C1 segment of cervical spinal cord (tissue), 14 donors: ENCODE measurements at places on chromosomes 3 and 15.

GRCh38 chr15:99965376-99965775, 232.1 kb upstream of the LYSMD4 start:
- no peak for DNase-seq

DNA sequence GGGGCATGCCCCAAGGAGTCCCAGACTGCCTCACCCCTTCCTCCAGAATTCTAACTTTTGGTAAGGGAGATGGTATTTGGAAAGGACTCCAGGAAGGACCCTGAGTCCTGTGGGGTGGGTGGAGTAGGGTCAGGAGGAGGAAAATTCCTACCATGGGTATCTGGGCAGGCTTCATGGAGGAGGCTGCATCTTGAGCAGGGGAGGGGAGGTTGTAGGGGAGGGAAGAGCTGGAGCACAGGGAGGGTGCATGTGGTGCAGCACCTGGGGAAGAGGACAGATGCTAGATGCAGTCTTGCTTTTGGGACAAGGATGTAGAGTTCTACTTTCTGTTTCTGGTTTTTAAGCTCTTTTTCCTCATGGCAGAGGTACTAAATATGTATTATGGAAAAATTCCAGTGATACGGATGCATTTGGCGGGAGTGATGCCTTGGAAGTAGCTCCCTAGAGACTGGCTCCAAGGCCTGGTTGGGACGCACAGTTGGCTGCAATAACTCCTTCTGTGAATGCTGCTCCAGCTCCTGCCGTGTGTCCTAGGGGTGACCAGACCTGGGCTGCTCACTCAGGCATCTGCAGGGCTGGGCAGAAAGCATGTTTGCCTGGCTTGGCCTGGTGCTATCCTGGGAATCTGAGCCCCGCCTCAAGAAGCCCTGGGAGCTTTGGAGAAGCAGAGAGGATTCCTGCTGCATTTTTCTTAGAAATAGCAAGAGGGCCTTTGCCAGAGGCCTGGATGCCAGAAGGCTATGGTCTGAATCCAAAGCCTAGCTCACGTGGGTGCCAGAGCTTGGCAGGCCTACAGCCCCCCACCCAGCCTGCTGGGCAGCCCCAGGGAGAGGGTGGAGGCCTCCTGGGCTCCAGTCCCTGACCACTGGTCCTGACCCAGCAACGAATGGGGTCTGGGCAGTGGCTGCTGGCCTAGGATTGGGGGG, 10.1 kb downstream of the SEMA3F start:
- no peak for DNase-seq

DNA sequence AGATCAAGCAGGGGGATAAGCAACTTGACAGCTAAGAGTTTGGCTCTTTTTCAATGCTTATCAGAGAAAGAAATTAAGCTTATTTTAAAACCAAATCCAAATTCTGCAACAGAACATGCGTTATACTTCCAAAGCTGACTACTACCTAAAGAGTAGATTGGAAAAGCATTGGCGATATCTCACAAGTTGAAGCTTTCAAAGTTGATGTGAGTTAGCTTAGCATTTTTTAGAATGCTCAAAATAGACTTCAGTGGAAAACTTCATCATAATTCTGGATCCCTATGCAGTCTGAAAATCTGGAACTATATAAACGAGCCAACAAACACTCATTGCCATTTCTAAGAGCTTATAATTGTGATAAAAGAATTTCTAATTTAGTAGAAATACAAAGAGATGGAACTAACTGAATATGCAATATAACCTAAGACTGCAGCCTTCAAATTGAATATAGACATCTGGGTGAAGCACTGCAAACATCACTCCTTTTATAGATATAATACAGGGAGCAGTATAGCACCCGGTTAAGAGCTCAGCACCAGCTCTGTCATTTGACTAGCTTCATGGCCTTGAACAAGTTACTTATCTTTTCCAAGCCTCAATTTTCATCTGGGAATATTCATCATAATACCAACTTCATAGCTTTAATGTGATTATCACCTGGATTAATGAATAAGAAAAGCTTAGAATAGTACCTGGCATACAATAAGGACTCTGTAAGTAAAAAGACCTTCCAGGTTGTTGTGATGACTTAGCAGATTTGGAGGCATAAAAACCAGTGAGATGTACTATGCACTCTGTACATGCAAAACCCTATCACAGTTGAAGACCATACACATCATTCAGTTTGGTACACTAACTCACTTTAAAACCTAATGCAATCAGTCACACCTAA, 242.7 kb upstream of the TTC14 start:
- DNase-seq: no peak

DNA sequence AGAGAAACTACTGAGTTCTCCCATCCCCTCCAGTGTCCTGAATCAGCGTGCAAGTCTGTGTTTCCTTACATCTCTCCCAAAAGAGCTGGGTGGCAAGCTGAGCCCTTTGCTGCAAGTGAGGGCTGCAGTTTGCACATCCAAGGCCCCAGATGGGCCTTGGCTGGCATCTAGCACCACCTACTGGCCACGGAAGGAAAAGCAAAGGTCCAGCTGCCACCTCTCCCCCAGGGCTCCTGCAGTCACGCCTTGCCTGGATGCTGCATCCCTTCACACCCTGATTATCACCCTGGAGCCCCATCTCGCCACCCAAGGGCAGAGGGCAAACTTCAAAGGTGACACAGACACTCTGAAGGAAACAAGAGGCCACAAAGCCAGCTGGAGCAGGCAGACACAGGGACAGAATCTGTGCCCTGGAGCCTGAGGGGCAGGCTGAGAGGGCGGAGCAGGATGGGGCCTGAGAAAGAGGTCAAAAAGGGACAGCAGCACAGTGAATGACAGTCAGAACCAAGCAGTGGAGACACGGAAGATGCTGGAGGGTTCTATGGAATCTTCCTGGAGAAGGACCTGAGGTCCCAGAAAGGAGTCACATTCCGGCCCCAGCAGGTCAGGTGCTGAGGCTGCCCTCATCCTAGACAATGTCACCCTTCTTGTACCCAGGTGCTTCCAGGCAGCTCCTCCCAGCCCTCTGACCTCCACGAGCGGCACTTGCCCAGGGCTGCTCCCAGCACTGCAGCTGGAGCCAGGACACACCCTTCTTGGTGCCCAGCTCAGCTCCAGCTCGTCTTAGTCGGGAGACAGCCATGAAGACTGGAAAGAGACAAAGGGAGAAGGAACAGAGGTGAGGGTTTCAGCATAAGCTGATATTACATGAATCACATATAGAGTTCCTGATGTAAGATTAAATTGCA, 18.3 kb upstream of the NTRK3 start:
- DNase-seq: peak; percentile 55

DNA sequence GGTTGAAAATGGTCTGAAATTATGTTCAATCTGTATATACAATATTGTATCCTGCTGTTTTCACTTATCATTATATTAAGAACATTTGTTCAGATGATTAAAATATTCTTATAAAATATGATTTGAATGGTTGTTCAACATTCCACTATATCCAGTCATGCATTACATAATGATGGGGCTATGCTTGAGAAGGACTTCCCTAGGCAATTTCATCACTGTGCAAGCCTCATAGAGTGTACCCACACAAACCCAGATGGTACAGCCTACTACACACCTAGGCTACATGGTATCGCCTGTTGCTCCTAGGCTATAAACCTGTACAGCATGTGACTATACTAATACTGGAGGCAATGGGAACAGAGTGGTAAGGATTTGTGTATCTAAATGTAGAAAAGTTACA, 30.5 kb downstream of the SLC7A14 start:
- no peak for DNase-seq

DNA sequence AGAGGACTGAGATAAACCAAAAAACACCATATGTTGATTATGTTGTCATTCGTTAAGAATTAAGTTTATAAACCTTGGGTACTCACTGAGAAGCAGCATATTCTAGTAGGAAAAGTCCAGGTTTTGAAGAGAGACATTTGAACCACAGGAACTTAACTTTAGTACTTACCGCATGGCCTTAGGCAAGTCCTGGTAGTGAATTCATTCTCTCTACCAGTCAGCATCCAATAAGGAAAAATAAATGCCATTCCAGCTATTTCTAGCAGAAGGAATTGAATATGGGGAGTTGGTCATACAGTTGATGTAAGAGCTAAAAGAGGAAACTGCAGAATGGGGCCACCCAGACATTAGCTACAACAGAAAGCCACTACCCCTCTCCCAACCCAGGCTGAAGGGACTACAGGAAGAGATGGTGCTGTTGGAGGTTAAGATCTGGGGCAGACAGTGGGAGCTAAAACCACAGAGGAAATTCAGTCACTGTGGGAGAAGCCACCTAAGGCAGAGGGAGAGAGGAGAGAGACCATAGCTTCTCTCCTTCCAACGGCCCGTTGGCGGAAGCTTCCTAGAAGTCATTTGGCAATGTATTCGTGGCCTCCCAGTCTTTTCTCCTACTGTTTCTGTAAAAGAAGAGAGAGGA, 133.8 kb upstream of the RARB start:
- DNase-seq: no peak

- DNase-seq: no peak
Measured at GRCh38 chr15:97961067-97961954, 808 bp downstream of the ARRDC4 start.

DNA sequence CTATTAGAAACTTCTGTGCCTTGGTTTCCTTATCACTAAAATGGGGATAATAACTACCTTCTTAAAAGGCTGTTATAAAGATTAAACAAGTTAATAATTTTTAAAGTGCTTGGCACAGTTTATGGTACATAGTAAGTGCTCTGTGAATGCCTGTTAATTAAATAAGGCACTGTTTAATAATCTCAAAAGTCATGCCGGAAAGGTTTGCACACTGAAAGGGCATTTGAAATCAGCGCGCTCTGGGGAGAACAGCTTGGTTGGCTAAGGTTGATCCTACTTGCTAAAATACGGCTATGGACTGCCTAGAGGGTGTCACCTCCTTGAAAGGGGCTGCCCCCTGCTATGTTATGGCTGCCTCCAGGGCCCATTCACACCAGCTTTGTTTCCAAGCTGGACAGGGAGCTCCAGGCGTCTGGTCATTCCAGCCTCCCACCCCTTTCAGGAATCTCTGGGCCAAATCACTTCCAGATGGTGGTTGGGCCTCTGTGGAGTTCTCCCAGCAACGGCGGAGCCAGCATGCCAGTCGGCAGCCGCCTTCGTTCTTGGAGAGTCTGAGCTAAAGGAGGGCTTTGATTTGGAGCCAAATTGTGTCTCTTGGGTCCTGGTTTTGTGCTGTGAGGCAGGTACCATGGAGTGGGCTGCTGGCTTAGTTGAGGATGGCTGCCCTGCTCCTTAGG, 5.9 kb downstream of the FLNB start:
- DNase-seq: no peak

DNA sequence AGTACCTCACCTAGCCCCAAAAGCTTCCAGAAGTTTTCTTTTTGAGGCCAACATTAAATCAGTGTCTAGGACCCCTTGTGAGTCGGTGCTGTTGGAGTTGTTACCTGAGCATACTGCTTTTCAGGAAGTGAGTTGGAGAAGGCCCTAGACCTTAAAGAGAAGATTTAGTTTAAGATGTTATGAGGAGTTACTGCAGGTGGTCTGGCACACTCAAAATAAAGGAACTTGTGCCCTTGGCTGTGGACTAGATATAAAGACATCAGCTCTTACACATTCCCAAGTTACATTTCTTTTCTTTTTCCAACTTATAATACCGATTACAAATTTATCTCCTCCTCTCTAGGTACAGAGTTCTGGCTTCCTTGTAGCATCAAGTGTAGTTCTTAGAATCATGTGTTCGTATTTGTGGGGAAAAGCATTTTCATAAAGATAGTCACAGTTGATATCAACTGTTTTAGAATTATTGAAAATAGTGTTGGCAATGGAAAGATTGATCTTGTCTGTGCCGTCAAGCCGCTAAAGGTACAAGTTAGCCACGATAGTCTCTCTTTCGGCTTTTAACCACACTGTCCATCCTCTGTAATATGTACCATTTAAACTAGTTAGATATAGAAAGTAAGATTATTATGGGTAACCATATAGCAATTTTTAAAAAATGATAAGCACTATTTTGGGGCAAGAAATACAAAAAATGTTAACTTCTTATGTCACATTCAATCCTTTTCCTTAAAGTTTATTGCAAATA, 8.6 kb downstream of the ZIC1 start:
- no peak for DNase-seq

GRCh38 chr3:132064114-132064513, 29.3 kb upstream of the CPNE4 start:
- DNase-seq: no peak

- peak; percentile 7 for DNase-seq
Measured at GRCh38 chr3:28940530-28940929, 340.3 kb upstream of the RBMS3 start.

DNA sequence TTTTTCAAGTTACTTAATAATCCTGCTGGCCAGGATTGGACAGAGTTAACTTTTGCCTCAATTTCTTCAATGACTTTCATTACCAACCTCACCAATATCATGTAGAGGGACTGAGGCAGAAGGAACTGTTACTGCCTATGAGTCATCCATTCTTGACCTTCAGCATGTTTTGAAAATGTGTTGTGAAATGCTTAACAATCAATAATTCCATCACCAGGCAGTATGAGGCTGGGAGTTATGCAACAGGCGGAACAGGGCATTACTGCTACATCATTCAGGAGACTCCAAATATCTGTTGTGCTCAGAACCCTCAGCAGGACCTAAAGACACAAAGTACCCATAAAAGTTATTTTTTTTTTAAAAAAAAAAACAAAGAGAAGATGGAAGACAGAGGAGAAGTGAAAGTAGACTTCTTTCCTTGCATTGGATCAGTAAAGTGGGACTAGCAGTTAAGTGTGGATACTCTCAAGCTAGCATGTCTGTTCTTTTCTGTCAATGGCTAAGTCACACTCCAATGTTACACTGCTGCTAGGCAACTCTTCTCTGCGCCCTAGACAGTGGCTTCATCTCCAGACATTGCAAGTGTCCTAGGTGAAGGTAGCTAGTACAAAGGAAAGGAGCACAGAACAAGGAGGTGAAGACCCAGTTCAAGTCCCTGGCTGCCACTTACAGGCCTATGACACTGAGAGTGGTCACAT, 184.9 kb upstream of the LPP start:
- DNase-seq: no peak
